GM12892 (cell line): ENCODE measurements at places on chromosomes 5 and 9.

DNA sequence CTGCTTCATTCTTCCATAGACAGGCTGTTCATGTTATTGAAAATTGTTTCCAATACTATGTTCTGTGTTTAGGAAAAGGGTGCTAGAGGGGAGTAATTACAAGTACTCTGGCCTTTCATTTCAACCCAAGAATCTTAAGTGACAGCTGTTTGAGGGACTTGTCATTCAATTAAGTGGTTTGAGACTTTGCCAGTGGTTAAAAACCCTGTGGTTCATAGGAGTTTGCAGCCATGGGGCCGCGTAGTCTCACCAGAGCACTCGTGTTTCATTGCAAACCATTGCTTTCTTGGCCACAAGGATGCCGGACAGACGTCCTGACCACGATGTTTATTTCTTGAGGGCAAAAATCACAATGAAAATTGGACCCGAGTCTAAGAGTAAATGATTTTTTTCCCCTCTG is 248.8 kb downstream of the NNT start:
- DNase-seq = no peak

GRCh38 chr5:176360894-176361436 is 599 bp downstream of the KIAA1191 start:
- DNase-seq = no peak

GRCh38 chr5:80990971-80991370 is 30.8 kb downstream of the RASGRF2 start:
- no peak for DNase-seq

DNA sequence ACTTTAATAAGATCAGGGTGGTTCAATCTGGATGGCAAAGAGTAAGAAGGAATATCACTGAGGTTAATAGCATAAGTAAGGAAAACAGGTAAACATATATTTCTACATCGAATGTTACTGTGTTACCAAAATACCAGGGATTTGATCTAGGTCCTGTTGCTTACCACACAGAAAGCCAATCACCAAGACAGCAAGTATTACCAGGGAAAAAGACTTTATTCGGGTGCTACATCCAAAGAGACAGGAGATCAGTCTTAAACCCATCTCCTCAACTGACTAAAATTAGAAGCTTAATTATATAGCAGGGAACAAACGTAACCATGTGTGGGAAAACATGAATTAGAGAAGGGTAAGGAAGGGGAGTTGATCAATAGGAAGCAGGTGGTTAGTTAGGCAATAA is 500.1 kb downstream of the EFNA5 start:
- DNase-seq = no peak

DNA sequence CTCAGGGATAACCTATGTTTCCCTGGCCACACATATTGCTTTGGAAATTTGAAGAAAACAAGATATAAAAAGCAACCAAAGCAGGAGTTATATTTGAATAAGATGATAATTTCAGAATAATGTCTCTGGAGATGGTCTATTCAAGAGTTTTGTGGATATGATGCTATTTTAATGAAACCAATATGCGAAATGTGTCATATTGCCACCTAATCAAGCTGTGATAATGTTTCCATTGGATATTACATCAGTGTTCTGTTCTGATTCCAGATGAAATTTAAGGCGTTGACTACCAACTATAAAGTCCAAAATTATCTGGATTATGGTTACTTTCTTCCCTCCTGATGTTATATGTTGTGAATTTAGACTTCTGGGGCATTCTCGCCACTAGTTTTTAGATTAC is 27.6 kb upstream of the NUDT12 start:
- DNase-seq = no peak

GRCh38 chr5:56760723-56761122 is 54.6 kb upstream of the MAP3K1 start:
- DNase-seq = no peak

DNA sequence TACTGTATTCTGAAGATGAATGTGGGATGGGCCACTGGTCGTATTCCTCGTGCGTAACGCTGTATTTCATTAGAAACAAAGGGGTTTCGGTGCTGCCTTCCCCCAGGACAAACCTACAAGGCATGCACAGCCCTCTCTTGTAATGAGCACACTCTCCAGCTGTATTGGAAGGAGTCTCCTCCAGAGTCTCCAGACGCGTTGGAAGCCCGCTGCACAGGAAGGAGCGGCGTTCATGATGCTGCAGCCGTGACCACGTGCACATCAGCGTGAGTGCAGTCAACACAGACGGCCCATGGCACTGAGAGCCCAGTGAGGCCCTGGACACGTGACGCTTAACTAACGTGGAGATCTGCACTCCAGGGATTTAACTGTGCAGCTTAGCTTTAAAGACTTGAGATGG is 209.0 kb upstream of the IRX1 start:
- DNase-seq = no peak

GRCh38 chr5:131364507-131365050 is 100.7 kb downstream of the CDC42SE2 start:
- no peak for DNase-seq

DNA sequence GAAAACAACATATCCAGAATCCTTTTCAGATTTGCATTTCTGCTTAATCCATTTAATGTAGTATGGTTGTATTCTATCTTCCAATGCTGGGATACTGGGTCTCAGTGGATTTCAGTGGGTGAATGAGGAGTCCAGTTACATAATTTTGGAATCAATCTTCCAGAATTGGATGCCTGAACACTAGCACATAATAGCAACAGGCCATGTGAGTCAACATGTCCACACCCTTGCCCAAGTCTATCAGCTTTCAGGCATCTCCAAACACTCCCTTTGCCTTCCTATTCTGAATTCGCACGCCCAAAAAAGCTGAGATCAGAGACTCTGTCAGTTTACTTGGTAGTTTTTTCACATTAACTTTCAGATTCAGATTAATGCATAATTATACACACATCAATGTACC is 202.6 kb downstream of the TSSK1B start:
- no peak for DNase-seq

DNA sequence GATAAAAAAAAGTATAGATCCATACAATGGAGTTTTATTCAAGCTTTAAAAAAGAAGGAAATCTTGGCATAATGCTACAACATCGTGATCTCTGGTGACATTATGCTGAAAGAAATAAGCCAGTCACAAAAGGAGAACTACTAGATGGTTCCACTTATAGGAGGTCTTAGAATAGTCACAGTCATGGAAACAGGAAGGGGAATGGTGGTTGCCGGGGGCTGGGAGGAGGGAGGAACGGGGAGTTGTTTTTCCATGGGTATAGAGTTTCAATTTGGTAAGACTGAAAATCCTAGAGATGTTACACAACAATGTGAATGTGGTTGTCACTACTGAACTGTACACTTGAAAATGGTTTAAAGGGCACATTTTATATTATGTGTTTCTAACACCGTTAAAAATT is 94.5 kb downstream of the CFAP90 start:
- DNase-seq = no peak

DNA sequence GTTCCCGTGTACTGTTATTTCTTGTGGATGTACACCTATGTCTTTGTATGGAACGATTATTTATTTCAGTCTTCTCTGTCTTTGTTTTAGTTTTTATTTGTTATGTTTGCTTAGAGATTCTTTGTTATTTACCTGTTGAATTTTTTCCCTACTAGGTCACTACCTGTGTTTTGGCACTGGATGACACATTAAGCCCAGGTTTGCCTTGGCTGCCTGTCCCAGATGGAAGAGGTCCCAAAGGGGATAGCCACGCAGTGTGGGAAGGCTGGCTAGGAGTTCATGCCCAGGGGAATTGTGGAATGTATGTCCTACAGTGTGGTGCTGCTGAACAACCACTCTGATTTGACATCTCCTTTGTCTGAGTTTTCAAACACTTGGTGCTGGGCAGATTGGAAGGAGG is 15.6 kb upstream of the SLC36A2 start:
- DNase-seq = no peak

- no peak for DNase-seq
These were observed 85.9 kb downstream of the BOD1 start for GRCh38 chr5:173530547-173530946.

- DNase-seq = no peak
These were observed 72.2 kb downstream of the SPTLC1 start for GRCh38 chr9:92043002-92043401.

- no peak for DNase-seq
These were observed 2.2 kb upstream of the CDX1 start for GRCh38 chr5:150164211-150164980.

DNA sequence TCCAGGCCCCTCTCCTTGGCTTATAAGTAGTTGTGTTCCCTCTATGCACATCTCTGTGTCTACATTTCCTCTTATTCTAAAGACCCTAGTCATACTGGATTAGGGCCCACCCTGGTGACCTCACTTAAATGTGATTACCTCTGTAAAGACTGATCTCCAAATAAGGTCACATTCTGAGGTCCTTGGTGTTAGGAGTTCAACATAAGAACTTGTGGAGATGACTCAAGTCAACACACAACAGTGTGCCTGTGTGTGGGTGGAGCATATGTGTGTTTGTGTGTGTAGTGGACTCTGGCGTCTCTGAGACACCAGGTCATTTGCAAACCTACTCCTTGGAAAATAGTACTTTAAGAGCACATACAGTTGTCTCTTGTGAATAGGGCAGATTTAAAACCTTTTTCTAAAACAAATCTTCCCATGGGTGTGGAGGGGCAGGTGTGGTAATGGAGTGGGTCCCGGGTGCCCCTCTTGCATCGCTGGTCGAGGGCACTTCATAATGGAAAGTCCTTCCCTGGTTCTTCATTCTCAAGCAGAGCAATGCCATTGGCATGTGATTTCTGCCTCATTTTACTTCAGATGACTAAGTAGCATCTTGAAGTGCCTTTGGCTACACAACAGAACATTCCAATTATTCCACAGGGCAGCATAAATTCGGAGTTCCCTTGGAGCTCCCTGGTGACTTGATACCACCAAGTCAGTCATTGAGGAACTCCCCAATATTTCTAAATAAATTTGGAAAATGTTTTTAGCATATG is 84.4 kb downstream of the C9orf152 start:
- no peak for DNase-seq

- no peak for DNase-seq
These were observed 66.0 kb upstream of the KLF9 start for GRCh38 chr9:70480405-70480980.

DNA sequence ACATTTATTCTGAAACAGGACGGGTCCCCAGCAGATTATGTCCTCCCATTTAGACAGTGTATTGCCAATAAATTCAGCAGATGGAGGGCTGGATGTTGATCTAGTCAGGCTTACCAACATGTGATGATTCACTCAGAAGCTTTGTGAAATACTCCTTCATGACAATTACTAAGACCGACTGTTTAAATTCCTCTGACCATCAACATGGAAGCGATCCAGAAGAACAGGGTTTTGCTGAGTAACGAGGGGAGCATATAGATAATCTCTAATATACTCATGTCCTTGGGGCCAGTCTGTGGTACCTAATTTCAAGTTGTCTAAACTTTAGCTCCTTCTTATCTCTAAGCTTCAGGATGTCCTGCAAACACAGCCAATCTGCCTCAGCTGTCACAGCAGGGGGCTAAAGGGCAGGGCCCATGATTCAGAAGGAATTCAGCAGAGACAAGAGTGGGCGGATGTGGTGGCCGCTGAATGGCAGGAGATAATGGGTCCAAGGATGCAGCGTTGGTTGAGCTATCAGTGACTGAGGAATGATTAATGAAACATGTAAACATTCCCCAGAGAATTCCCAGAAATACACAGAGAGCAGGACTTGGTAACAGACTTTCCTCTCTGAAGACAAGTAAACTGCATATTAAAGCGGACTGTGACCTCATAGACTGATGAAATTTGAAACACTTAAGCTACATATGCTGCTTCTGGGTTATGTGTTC is 109.4 kb downstream of the ANKRD55 start:
- DNase-seq = no peak

DNA sequence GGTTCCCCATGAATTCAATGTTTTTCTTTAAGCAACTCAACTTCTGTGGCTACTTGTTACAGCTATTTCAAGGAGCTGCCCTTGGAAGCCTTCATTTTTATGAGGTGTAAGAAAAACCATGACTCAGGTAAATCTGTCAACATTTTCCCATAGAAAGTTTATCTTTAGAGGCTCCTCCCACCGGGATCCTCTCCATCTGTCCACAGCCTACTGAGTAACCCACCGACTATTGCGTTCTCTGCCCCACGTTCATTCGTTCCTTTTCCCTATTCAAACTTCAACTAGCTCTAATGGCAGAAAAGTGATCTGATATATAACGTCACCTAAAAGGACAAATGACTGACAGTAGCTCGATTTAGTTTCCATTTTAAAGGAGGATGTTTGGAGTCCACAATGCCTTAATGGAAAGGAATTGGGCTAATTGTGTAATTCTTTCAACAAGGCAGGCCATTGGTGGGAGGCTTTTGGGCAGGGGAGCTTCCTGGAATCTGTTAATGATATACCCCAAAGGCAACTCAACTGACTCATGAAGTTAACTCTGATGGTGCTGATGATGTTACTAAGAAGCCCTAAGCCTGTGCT is 29.3 kb upstream of the NR3C1 start:
- no peak for DNase-seq

- DNase-seq = no peak
These were observed 30.9 kb upstream of the ORM1 start for GRCh38 chr9:114291886-114292590.
